ENCODE measurements at places on chromosomes 7 and 10.

DNA sequence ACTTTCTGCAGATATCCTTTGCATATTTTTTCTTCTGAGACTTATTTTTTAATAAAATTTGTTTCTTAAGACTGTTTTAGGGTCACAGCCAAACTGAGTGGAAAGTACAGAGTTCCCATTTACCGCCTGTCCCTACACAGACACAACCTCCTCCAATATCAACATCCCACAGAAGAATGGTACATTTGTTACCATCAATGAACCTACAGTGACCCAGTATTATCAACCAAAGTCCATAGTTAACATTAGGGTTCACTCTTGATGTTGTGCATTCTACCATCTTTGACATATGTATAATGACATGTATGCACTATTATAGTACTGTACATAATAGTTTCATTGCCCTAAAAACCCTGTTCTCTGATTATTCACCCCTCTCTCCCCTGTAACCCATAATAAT lies 14.6 kb upstream of the REEP3 start:
- no peak for DNase-seq

- no peak for DNase-seq
Observed at GRCh38 chr10:75477680-75478079, 46.3 kb downstream of the LRMDA start.

DNA sequence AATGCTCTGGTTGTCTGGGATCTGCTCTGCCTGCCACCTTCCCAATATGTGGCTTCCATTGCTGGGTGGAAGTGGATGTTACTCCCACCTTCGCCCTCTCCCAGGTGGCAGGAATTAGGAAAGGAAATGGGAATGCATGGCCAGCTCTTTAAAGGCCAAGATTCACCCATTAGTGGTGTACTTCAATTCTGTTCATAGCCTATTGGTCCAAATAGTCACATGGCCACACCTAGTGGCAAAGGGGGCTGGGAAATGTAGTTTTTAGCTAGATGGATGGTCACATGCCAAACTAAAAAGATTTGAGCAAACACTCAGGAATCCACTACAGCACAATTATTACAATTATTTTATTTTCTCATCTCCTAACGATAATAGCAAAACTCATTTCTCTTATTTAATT lies 135.1 kb downstream of the NPY start:
- DNase-seq: no peak

- no peak for DNase-seq
Observed at GRCh38 chr7:72098807-72099580, 313.1 kb downstream of the CALN1 start.

DNA sequence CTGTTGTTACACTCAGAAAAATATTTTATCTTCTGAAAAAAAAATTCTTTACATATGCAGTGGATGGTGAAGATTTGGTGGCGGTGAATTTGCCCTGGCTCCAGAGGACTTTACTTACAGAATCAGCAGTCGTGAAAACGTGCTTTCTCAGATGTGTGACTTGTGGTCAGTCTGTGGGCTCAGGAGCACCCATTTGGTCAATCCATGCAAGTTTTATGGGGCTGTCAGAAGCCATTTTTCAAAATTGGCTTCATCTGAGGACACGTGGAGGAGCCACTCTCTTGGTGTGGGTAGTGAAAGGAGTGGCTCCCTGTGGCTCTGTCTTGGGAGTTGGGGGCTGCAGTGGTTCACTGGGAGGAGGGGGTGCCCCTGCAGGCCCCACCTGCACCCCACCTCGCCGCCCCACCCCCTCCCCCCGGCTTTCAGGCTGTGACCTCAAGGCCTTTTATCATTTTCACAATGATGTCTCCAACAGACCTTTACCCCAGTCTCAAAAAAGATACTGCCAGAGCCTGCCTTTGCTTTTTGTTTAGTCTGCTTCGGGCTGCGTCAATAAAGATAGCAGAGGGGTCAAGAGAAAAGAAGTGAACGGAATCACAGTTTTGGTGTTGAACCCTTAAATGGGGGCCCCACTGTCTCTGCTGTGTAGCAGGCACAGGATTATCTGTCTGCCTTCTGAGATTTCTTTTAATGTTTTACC lies 137.4 kb downstream of the MGMT start:
- no peak for DNase-seq

DNA sequence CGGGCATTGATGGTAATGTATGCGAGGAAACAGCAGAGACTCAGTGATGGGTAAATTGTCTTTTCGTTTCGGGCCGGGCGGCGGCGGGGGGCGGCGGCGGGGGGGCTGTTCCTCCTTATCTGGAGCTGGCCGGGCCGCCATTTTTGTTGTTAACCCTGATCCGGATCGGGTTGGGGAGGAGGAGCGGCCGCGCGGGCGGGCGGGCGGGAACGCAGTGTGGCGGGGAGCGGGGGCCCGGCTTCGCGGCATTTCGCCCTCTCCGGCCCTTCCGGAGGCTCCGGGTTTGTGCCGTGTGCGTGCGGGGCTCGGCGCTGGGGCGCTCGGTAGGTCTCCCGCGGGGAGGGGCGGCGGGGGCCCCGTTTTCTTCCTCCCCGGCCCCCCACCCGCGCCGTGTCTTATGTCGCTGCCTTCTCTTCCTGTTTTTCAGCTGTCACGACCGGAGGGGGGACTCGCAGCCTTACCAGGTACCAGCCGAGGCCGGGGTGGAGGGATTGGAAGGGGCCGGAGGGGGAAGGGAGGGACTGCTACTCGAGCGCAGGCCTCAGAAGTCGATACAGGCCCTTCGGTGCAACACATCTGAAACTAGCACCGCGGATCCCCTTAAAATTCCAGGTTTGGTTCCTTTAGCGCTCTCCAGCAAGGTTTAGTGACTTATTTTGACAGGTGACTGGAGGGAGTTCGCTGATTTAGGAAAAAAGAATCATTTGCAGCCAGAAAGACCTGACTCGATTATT lies 820 bp downstream of the WAC start:
- peak; percentile 31 for DNase-seq

DNA sequence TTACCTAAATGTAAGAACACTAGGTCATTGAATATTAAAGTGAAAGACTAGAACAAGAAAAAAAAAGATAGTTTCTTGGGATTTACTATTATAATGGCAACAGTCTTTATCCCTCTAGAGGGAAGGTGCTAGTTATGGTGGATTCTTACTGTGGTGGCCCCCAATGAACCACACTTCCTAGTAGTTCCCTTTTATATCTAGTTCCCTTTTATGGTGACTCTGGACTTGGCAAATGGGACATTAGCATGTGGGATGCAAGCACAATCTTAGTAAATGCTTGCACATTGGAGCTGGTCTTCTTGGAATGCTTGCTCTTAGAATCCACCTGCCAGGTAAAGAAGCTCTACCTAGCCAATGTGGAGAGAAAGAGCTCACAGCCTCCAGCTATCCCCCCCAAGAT lies 430.2 kb downstream of the LRMDA start:
- DNase-seq: no peak

GRCh38 chr10:126459878-126460481 lies 71.7 kb upstream of the ADAM12 start:
- DNase-seq: no peak

- DNase-seq: no peak
Observed at GRCh38 chr7:127877951-127878350, 153.3 kb downstream of the LRRC4 start.

DNA sequence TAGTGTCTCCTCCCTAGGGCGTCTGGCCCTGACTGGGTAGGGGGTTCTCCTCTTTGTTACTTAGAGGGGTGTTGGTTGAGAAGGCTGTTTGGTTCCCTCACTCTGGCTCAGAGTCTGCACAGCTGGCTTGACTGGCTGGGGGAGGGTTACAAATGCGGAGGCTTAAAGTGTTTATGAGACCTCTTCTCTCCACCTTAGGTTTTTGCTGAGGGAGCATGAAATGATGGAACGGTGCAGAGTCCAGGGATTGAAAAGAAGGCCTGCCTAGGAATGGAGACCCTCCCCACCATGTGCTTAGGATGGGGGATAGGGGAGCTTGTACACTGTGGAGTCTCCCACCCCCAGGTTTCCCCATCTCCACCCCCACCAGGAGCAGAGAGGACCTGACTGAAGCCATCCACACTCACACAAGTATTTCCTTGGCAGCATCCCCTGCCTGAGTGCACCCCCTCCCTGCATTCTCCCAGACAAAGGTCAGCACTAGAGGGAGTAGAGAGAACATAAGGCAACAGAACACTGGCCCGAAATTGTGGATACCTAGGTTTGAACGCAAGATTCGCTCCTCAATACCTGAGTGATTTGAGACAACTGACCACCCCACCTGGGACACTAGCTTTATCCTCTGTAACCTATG lies 1.7 kb upstream of the LDB1 start:
- no peak for DNase-seq

GRCh38 chr10:48725708-48726107 lies 41.0 kb downstream of the WDFY4 start:
- no peak for DNase-seq

DNA sequence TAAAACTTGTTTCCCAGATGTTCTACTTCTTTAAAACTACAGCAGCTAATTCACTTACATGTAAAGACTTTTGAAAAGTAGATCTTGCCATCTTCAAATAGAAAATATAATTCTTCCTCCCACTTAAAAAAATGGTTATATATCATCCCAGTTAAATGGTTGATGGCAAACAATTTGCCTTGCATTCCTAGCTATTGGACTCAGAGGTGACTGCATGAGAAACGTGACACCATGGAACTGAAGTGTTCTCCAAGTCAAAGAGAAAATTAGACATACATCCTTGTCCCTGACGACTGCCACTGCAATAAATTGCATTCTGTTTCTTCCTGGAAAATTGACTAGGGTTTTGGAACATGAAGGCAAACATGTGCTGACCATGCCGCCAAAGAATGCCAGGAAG lies 95.0 kb upstream of the POM121L12 start:
- DNase-seq: no peak

DNA sequence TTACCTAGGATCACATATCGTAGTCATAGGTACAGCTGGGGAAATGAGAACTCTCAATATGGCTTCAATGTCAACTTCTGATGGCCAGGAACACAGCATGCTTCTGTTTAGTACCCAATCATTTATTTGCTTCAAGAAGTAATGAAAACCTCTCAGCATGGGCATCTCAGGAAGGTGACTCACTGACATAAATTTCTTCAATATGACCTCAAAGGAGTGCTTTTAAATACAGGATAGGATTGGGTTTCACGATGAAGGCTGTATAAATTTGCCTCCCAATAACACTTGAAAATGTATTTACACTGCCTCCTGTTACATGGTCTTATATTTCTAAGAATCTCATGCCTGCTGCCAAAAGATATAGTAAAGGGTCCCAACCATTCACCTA lies 15.1 kb downstream of the ITGA8 start:
- no peak for DNase-seq

- no peak for DNase-seq
Observed at GRCh38 chr7:142334236-142334635, 76.4 kb upstream of the PRSS58 start.

GRCh38 chr7:127959770-127960169 lies 71.5 kb downstream of the LRRC4 start:
- no peak for DNase-seq

GRCh38 chr10:116215651-116216050 lies 57.4 kb downstream of the GFRA1 start:
- DNase-seq: no peak

- no peak for DNase-seq
Observed at GRCh38 chr10:20648263-20648874, 248.7 kb downstream of the NEBL start.

GRCh38 chr7:116951366-116952292 lies 1.7 kb upstream of the ST7 start:
- DNase-seq: no peak

GRCh38 chr7:141074162-141074991 lies 513 bp downstream of the TMEM178B start:
- DNase-seq: no peak

- DNase-seq: no peak
Observed at GRCh38 chr10:21194510-21194993, 297.4 kb upstream of the NEBL start.

DNA sequence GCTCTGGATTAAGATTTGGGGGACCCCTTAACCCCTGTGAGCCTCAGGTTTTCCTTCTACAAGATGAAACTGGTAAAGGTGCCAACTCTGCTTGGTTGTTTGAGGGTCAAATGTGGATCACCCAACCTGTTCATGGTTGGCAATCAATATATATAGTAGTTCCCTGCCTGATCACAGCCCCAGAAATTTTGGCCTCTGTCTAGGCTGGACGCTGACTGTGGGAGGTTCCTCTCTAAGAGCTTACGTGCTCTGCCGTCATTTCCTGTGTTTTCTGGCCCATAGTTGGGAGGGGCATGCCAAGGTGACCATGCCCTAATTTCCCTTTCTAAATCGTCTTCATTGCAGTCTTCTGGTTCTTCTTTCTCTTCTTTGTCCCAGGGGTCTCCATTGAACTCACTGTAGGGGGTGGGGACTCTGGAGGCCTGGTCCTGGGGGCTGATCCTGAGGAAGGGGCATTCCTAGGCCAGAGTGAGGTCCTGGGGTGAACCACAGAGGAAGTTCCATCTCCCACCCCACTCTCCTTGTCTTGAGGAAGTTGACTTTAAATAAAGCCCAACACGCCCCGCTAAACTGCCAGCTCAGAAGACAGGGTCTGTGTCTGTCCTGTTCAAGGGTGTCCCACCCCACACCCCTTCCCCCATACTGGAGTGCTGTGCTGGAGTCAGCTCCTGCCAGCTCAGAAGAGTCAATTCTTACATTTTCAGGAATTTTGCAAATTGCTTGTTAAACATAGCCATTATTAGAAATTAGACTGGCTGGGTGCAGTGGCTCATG lies 98.9 kb upstream of the SDK1 start:
- no peak for DNase-seq

DNA sequence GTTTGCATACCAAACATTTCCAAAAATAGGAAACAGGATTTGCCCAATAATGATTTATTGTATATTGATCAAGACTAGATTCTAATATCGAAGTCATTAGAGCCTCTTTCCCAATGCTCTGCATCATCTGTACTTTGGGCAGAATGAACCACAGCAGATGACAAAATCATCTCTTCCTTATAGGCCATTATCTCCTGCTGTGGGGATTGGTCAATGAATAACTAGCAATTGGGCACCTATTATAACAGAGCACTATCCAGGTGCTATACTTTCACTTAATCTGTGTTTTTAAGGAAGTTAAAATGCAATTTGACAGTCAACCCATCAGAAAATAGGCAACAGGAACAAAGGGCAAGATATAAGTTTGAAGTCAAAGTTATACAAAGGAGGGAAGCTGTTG lies 290.3 kb downstream of the AHR start:
- DNase-seq: no peak
